Purkinje cell (primary cell): ENCODE measurements at places on chromosomes 11 and 22. TPM values are rescaled to one million over a fixed set of nuclear protein-coding genes. Genes with fewer than 3 reads are reported as not detected.

CRYBB3 gene
- polyA plus RNA-seq, result not detected in 2 replicates

STK33 gene
- polyA plus RNA-seq, result 3.4 and 6.0 TPM in 2 replicates

NXPE2 gene
- 0.30 TPM in 1 of 2 replicates, not detected in the other for polyA plus RNA-seq

HMOX1 gene
- polyA plus RNA-seq, result not detected in 2 replicates

RIBC2 gene
- polyA plus RNA-seq, result not detected in 2 replicates

MMP13 gene
- not detected in 2 replicates for polyA plus RNA-seq

LMNTD2 gene
- polyA plus RNA-seq, result not detected in 2 replicates

EFCAB6 gene
- 1.3 and 5.9 TPM in 2 replicates for polyA plus RNA-seq

CHRM1 gene
- 5.9 TPM in 1 of 2 replicates, not detected in the other for polyA plus RNA-seq

GPR83 gene
- polyA plus RNA-seq, result 0.94 TPM in 1 of 2 replicates, not detected in the other

AGBL2 gene
- 0.28 and 0.75 TPM in 2 replicates for polyA plus RNA-seq

ST3GAL4 gene
- polyA plus RNA-seq, result 0.38 TPM in 1 of 2 replicates, not detected in the other

PRSS23 gene
- 7.1 and 7.4 TPM in 2 replicates for polyA plus RNA-seq

SAA1 gene
- not detected in 2 replicates for polyA plus RNA-seq

ADM gene
- polyA plus RNA-seq, result not detected in 2 replicates

RAB36 gene
- 1.2 and 1.9 TPM in 2 replicates for polyA plus RNA-seq

DDI1 gene
- not detected in 2 replicates for polyA plus RNA-seq

NAGA gene
- polyA plus RNA-seq, result 1.5 and 2.5 TPM in 2 replicates

OR56A4 gene
- polyA plus RNA-seq, result not detected in 2 replicates

IFITM1 gene
- polyA plus RNA-seq, result 3.2 and 3.6 TPM in 2 replicates

OR5F1 gene
- polyA plus RNA-seq, result not detected in 2 replicates

HOATZ gene
- polyA plus RNA-seq, result not detected in 2 replicates

HEPHL1 gene
- not detected in 2 replicates for polyA plus RNA-seq

PAMR1 gene
- polyA plus RNA-seq, result not detected in 2 replicates

TYMP gene
- polyA plus RNA-seq, result not detected in 2 replicates

TMA7B gene
- not detected in 2 replicates for polyA plus RNA-seq

TMEM191B gene
- 0.69 TPM in 1 of 2 replicates, not detected in the other for polyA plus RNA-seq

SPDYC gene
- not detected in 2 replicates for polyA plus RNA-seq

TBX1 gene
- polyA plus RNA-seq, result not detected in 2 replicates

GVQW3 gene
- 0.80 and 3.0 TPM in 2 replicates for polyA plus RNA-seq

LDLRAD3 gene
- polyA plus RNA-seq, result 1.2 and 2.7 TPM in 2 replicates

KRTAP5-7 gene
- 2.5 TPM in 1 of 2 replicates, not detected in the other for polyA plus RNA-seq

PATE4 gene
- not detected in 2 replicates for polyA plus RNA-seq

GAL gene
- not detected in 2 replicates for polyA plus RNA-seq

ANO1 gene
- polyA plus RNA-seq, result 28.8 and 38.3 TPM in 2 replicates

CCDC83 gene
- not detected in 2 replicates for polyA plus RNA-seq
